Activated CD4-positive, alpha-beta T cell treated with anti-CD3 and anti-CD28 coated beads for 24 hours (primary cell): ENCODE measurements at places on chromosomes 13 and 19.

- no peak for DNase-seq
Observed at GRCh38 chr19:17121736-17122293, 46.2 kb downstream of the MYO9B start.

DNA sequence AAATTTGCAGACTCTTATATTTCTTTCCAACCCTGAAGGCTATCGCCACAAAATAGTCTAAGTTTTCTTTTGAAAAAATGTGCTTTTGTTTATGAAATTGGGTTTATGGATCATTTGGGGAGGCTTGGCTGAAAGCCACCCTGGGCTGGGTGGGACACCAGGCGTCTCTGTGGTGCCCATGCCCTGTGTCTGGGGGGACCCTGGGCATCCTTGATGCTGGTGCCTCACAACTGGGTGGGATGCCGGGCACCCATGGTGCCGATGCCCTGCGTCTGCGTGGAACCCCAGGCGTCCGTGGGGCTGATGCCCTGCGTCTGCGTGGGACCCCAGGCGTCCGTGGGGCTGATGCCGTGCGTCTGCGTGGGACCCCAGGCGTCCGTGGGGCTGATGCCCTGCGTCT is 105.0 kb downstream of the RAB20 start:
- no peak for DNase-seq

DNA sequence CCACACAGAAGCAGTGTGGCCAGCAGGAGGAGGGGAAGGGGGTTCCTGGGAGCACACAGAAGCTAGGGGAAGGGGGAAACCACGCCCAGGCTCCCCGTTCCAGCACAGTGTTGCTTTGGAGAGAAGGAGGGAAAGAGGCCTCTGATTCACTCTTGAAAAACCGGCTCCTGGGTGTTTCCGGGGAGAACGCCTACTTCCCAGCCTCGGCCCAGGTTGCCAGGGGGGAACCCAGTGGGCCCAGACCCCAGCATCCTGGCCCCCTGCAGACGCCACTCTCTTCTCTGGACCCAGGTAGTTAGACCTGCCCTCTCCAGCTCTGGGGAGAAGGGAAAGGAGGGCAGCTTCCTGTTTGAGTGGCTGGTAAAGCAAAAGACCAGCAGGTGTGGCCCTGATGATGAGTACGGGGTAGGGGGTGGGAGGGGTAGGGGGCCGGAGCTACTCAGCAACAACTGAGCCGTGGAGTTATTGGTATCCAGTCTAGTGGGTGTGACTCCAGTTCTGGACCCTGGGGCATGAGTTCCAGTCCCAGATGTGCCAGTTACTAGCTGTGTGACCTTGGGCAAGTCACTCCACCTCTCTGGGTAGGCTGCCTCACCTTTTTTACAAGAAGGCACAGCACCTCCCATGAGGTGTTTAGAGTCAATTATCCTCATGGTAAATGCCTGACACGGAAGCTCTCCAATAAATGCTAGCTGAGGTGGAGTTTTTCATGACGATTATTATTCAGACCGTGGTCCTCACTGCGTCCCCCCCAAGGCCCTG is 836 bp downstream of the GIPC1 start:
- DNase-seq = no peak

- no peak for DNase-seq
Observed at GRCh38 chr19:17737690-17738153, 13.6 kb upstream of the FCHO1 start.

- DNase-seq = peak; percentile 76
Observed at GRCh38 chr19:41945135-41945766, 13.9 kb downstream of the RABAC1 start.

- DNase-seq = no peak
Observed at GRCh38 chr13:37014609-37015008, 14.0 kb downstream of the EXOSC8 start.

DNA sequence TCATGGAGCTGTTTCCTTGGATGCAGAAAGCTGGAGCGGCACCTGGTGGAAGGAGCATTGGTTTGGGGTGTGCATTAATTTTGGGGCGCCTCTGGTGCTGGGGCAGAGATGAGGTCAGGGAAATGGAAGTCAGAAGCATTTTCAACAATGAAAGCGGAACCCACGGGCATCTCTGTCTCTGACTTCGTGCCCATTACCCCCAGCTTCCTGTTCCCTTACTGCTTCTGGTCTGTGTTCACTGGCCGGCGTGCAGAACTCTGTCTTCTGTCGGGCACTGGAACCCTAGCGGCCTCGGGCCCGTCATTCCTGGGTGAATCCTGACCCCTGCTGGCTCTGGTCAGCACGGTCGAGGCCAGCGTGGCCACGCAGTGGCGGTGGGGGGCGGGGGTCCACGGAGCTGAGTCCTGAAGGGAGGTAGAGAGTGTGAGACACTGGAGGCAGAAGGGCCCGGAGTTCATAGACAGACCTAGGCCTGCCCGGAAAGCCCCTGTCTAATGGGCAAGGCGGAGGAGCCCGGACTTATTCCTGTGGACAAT is 7.9 kb upstream of the LINGO3 start:
- DNase-seq = no peak

- no peak for DNase-seq
Observed at GRCh38 chr13:33051632-33052031, 35.4 kb downstream of the KL start.

DNA sequence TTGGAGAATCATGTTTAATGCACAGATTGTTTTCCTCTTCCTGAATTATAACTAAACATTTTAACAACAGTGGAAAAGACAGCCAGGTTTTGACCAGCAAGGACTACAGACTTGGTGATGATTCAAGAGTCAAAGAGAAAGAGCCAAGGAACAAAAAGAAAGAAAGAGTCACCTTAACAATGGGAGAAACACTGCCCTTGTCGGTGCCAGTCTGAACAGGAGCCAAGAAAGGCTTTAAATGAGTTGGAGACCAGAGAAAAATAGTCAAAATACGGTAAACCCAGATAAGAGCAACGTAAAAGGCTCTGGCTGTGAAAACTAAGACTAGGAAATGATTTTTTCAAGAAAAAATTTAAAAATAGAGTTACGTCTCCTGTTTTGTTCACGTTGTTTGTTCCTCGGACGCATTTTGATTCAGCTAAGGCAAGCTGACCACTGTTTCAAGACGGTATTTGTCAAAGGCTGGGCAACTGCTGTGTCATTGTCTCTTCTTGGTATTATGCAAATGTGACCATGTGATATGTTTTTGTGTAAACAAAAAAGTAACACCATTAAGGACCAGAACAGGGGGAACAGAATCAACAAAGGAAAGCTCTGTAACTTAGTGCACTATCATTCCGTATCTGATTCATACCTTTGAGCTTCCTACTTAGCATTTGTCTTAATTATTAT is 634.5 kb downstream of the LIG4 start:
- DNase-seq = no peak

- DNase-seq = no peak
Observed at GRCh38 chr13:49791315-49791710, 1.2 kb downstream of the KPNA3 start.

GRCh38 chr13:93254775-93255174 is 28.2 kb downstream of the GPC6 start:
- no peak for DNase-seq

- DNase-seq = no peak
Observed at GRCh38 chr13:95239283-95239682, 62.0 kb downstream of the ABCC4 start.
